Left lung (tissue), 14 donors: ENCODE measurements at places on chromosomes 7 and 10. TPM values are rescaled to one million over a fixed set of nuclear protein-coding genes. Genes with fewer than 3 reads are reported as not detected.

GRCh38 chr10:6347391-6347951 is 144.7 kb downstream of the PFKFB3 start:
- no peak overlapping the region for H3K4me3 ChIP-seq
- DNase-seq, result no peak
- H3K27me3 ChIP-seq, result no peaks in the 10 kb centered on the region
- peaks cover 38% of the 10 kb centered on the region for H3K4me1 ChIP-seq

PRPS1L1 gene
- not detected for total RNA-seq

- DNase-seq, result no peak
- no peak overlapping the region for H3K4me3 ChIP-seq
- H3K4me1 ChIP-seq, result no peaks in the 10 kb centered on the region
Measured at GRCh38 chr10:117126034-117126433, 12.0 kb downstream of the VAX1 start.

GRCh38 chr7:42208572-42208971 is 28.4 kb downstream of the GLI3 start:
- no peak overlapping the region for H3K27ac ChIP-seq
- no peaks in the 10 kb centered on the region for H3K4me1 ChIP-seq
- no peaks in the 10 kb centered on the region for H3K27me3 ChIP-seq

DNA sequence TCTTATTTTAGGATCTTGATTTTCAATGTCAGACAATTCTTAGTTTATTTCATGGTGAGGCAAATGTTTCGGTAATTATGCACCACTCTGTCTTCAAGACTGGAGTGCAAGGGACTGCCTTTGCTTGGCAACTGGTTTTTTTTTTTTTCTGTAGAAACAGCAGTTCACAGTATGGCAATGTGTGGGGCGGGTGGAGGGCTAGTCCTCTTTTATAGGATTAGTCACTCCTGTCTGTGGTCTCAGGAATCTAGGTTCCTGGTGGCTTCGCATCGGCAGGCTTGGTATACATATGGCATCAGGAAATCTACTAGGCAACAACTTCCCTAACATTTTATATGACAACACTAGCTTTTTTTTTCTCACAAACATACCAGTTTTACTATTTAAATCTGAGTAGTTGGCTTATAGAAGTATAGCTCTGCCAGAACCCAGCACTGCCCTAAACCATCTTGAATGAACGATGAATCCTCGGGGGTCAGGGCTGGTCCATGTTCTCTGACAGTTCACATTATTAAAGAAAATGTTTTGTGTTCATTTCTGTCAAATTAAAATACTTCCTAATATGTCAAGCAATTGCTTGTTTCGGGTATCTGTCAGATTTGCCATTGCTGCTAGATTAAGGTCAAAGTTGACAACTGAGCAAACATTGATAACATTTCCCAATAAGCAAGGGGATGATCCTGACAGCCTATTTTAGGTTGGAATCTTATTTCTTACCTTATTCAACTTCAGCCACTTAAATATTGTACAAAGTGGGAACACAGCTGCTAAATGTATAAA is 289.7 kb upstream of the VSTM2A start:
- no peak overlapping the region for H3K4me3 ChIP-seq
- H3K27me3 ChIP-seq, result no peaks in the 10 kb centered on the region
- no peaks in the 10 kb centered on the region for H3K36me3 ChIP-seq
- no peaks in the 10 kb centered on the region for H3K4me1 ChIP-seq
- H3K27ac ChIP-seq, result no peak overlapping the region

GRCh38 chr10:28722065-28722803 is 44.9 kb downstream of the BAMBI start:
- no peak overlapping the region for H3K27ac ChIP-seq
- peak overlapping the region; percentile 24 for H3K4me3 ChIP-seq
- no peaks in the 10 kb centered on the region for H3K4me1 ChIP-seq
- peak; percentile 36 for DNase-seq
- no peaks in the 10 kb centered on the region for H3K36me3 ChIP-seq
- peaks cover 61% of the 10 kb centered on the region for H3K27me3 ChIP-seq

- no peaks in the 10 kb centered on the region for H3K27me3 ChIP-seq
- DNase-seq, result no peak
- H3K36me3 ChIP-seq, result no peaks in the 10 kb centered on the region
Measured at GRCh38 chr7:28217143-28217542, 36.5 kb upstream of the JAZF1 start.

PSD gene
- 5.4 TPM for total RNA-seq

RET gene
- 0.97 TPM for total RNA-seq

LOXL4 gene
- total RNA-seq, result 2.5 TPM

GRCh38 chr7:41003611-41003940 is 699.3 kb downstream of the INHBA start:
- H3K27ac ChIP-seq, result no peak overlapping the region
- no peak for DNase-seq
- peaks cover 21% of the 10 kb centered on the region for H3K4me1 ChIP-seq
- H3K36me3 ChIP-seq, result no peaks in the 10 kb centered on the region
- no peaks in the 10 kb centered on the region for H3K27me3 ChIP-seq

VSTM4 gene
- total RNA-seq, result 11.0 TPM

MNX1 gene
- 0.26 TPM for total RNA-seq

- no peaks in the 10 kb centered on the region for H3K36me3 ChIP-seq
- H3K27me3 ChIP-seq, result no peaks in the 10 kb centered on the region
- no peak for DNase-seq
- H3K4me3 ChIP-seq, result no peak overlapping the region
Measured at GRCh38 chr7:133587903-133588302, 335.0 kb downstream of the EXOC4 start.

ADAP1 gene
- total RNA-seq, result 25.8 TPM

- H3K36me3 ChIP-seq, result no peaks in the 10 kb centered on the region
- H3K4me3 ChIP-seq, result no peak overlapping the region
- no peaks in the 10 kb centered on the region for H3K4me1 ChIP-seq
- no peak for DNase-seq
Measured at GRCh38 chr7:117279931-117280557, 42.8 kb downstream of the WNT2 start.

GRCh38 chr10:101467286-101467770 is 113.4 kb downstream of the BTRC start:
- no peak for DNase-seq
- H3K27ac ChIP-seq, result no peak overlapping the region
- no peaks in the 10 kb centered on the region for H3K27me3 ChIP-seq
- no peaks in the 10 kb centered on the region for H3K4me1 ChIP-seq
- H3K36me3 ChIP-seq, result no peaks in the 10 kb centered on the region
- no peak overlapping the region for H3K4me3 ChIP-seq
